ENCODE measurements at places on chromosomes 5 and 9. TPM values are rescaled to one million over a fixed set of nuclear protein-coding genes. Genes with fewer than 3 reads are reported as not detected.

DNA sequence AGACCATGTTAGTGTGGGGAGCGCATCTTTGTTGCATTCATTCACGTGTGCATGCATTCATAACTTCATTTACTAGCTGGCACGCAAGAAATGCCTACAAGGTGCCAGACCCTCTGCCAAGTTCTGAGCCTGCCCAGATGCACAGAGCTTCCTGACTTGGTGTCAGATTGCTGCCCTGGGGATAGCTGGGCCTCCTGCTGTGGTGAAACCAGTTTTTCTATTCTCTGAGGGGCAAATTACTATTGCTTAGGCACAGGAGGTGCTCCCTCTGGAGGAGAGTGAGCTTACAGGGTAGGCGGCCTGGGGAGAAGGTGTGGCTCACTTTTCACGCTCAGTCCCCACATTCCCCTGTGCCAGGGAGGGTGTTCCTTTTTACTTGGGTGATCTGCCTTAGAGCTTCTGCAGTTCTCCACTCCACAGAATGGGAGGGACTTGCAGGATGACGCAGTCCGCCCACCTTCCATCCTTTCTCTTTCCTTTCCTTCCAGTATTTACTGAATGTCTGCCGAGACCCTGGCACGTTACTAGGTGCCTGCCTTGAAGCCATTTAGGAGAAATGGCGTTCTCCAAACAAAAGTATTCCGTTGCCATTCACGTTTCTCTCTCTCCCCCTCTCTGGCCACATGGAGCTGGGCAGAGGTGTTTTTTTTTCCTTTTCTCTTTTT lies 27.9 kb upstream of the CTNNA1 start:
- DNase-seq = peak; percentile 65

GRCh38 chr5:59661954-59662615 lies 231.4 kb downstream of the PDE4D start:
- DNase-seq = peak; percentile 70

GRCh38 chr5:134174841-134175839 lies 1.6 kb downstream of the SKP1 start:
- peak; percentile 60 for DNase-seq

Gene GFI1B
- not detected for total RNA-seq

Gene LPCAT1
- 35.7 TPM for total RNA-seq

GRCh38 chr5:170313344-170313743 lies 15.8 kb upstream of the LCP2 start:
- DNase-seq = no peak

Gene CNTNAP3B
- total RNA-seq = 2.6 TPM

DNA sequence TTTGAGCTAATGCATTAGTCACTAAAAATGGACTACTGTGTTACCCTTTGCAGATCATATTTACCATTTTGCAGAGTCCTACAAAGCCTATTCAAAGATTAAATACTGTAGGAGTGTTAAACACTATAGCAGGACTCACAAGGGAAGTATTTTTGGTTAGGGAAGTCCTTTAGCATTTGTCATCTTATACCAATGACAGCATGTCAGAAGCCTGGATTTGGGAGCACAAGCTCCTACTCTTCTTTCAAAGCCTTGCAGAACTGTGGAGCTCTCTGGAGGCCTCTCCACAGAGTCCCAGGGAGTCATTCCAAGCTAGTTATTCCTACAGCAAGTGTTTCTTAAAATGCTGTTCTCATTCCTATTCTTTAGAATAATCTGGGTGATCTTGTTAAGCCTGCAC lies 288.8 kb downstream of the PIK3R1 start:
- DNase-seq = no peak

Gene UQCRQ
- 409 TPM for total RNA-seq

- no peak for DNase-seq
Measured at GRCh38 chr9:1941989-1942388, 73.2 kb upstream of the SMARCA2 start.

Gene PLAC8L1
- 2.7 TPM for total RNA-seq

- DNase-seq = no peak
Measured at GRCh38 chr5:77146896-77147295, 59.8 kb upstream of the ZBED3 start.

- no peak for DNase-seq
Measured at GRCh38 chr5:113176734-113177133, 200.1 kb downstream of the DCP2 start.

Data from astrocyte (in vitro differentiated cells and primary cell).